ENCODE measurements at places on chromosomes 12 and 14. TPM values are rescaled to one million over a fixed set of nuclear protein-coding genes. Genes with fewer than 3 reads are reported as not detected.

Gene CACNA2D4
- total RNA-seq = 3.9 TPM

Gene DCTN2
- 127 TPM for total RNA-seq

Gene SPTB
- total RNA-seq = 0.98 TPM

Gene ZFYVE21
- total RNA-seq = 75.8 TPM

Gene PRR4
- 0.98 TPM for total RNA-seq

Gene SYCP3
- under 0.01 TPM for total RNA-seq

Gene TMEM63C
- 14.7 TPM for total RNA-seq

Gene CMAS
- total RNA-seq = 26.3 TPM

Gene MIPOL1
- 11.8 TPM for total RNA-seq

Gene FGF23
- not detected for total RNA-seq

Gene PROX2
- not detected for total RNA-seq

Gene EFS
- total RNA-seq = 43.8 TPM

Gene ADAM21
- total RNA-seq = 0.43 TPM

Gene PRKAG1
- total RNA-seq = 72.2 TPM

Gene PLEKHD1
- 0.39 TPM for total RNA-seq

Gene PYGL
- total RNA-seq = 197 TPM

Gene ZNF10
- 4.4 TPM for total RNA-seq

Gene AKT1
- total RNA-seq = 147 TPM

Gene C12orf54
- total RNA-seq = not detected

Gene NEDD8
- total RNA-seq = 99.8 TPM

Gene PTPRR
- 0.87 TPM for total RNA-seq

Gene ANKLE2
- total RNA-seq = 130 TPM

Gene SYT1
- total RNA-seq = 0.54 TPM

Gene ACAD10
- total RNA-seq = 16.2 TPM

Gene SERPINA10
- total RNA-seq = not detected

Gene TAS2R50
- total RNA-seq = 3.1 TPM

Gene PLEKHG7
- total RNA-seq = not detected

Gene FAM186B
- 0.33 TPM for total RNA-seq

Gene GALNT9
- total RNA-seq = not detected

Gene WDR20
- total RNA-seq = 21.6 TPM

Gene PLBD1
- total RNA-seq = 7.1 TPM
